ENCODE measurements at places on chromosomes 2 and 18.

- no peak for DNase-seq
These were observed 27.0 kb upstream of the DPYSL5 start for GRCh38 chr2:26820932-26821331.

DNA sequence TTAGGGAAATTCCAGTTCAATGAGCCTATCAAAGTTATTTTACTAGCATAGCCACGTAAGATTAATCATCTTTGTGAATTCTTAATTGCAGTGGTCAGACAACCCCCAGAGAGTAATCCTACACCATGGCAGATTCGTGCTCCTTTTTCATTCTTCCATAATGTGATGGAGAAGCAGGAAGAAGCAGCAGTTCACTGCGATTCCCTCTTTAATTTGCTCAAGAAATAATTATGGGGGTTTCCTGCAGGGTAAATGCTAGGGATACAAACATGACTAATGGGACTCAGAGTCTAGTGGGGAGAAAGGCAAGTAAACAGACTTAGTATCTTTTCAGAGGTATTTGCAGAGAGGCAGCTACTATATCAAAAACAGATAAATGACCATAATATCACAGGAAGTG lies 175.8 kb upstream of the HNRNPA3 start:
- DNase-seq, result no peak

DNA sequence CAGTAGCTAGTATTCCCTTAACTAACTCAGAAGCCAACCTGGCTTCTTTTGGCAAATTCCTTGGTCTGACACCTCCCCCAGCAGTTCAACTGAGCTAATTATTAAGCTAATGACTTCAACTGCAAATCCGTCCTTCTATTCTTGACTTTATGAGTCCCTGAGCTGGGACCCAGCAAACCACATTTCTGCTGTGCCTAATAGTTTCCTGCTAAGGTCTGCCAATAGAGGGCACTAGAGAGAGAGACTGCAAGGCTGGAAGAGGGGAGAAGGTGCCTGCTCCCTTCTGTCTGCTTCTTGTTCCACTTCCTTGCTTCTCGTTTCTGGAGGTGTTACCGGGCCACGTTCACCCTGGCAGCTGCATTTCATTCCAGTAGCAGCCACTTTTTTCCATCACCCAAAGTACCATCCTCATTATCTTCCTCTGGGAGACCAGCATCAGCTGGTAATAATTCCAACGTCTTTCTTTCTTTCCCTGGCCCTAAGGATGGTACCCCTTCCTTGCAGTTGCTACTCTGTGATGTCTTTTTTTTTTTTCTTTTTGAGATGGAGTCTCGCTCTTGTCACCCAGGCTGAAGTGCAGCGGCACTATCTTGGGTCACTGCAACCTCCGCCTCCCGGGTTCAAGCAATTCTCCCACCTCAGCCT lies 352.0 kb downstream of the TNS1 start:
- DNase-seq, result no peak

GRCh38 chr2:158894078-158894477 lies 74.4 kb upstream of the TANC1 start:
- DNase-seq, result no peak
